ENCODE measurements at places on chromosomes 5 and 9. TPM values are rescaled to one million over a fixed set of nuclear protein-coding genes. Genes with fewer than 3 reads are reported as not detected.

RASEF gene
- not detected for total RNA-seq

BTNL3 gene
- not detected for total RNA-seq

CACNA1B gene
- total RNA-seq, result 0.15 TPM

LEAP2 gene
- 5.9 TPM for total RNA-seq

EQTN gene
- not detected for total RNA-seq

PCDHA5 gene
- total RNA-seq, result not detected

DNA sequence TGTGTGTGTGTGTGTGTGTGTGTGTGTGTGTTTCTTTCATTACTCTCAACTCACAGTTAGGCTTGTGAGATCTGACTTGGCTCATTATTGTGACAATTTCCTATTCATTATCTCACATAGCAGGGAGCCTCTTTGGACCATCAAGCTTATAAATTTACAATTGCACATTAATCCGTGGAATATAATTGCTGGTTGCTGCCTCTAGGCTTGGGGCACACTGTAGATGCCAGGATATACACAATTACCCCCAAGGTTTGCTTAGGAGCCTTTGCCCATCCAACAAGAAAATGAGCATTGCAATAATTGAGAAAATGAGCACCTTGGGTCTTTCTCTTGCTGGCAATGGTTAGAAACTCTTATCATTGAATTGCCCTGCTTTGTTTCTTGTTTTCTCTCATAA lies 161.6 kb upstream of the DMRTA1 start:
- H3K4me1 ChIP-seq, result no peaks in the 10 kb centered on the region
- no peaks in the 10 kb centered on the region for H3K36me3 ChIP-seq
- no peaks in the 10 kb centered on the region for H3K27me3 ChIP-seq
- H3K27ac ChIP-seq, result no peak overlapping the region
- no peak overlapping the region for H3K4me3 ChIP-seq

GRCh38 chr5:7456206-7456605 lies 60.3 kb downstream of the ADCY2 start:
- H3K4me3 ChIP-seq, result no peak overlapping the region
- no peak for DNase-seq
- H3K36me3 ChIP-seq, result no peaks in the 10 kb centered on the region
- no peak overlapping the region for H3K27ac ChIP-seq
- H3K27me3 ChIP-seq, result no peaks in the 10 kb centered on the region

DNA sequence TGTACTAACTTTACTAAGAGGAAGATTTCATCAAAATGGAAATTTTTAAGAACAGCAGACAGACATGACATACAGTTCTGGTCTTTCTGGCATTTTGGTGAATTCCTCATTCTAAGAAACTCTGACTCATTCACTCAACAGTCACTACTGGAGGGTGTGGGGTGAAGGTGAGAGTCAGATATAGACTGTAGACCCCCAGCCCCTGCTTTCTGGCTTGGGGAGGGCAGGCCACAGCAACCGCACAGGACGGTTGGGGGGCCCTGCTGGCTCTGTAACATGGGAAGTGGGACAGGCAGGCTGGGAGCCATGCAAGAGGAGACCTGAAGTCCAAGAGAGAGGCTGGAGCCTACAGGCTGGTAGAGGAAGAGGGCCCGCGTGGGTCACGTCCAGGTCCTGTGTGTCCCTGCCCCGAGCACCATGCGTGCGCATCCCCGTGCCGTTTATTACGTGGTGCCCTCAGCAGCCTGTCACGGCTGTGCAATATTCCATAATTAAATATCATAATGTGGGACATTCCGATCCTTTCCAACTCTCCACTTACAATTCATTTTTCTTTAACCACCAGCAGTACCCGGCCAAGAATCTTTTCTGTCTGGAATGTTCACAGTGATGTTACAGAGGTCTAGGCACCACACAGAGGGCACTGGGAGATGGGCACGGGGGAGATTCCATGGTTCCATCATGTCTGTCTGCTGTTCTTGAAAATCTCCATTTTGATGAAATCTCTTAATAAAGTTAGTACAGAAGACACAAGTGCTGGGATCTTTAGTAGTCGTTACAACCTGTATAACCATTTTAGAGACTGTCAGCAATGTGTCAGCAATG lies 75.5 kb downstream of the SEMA4D start:
- DNase-seq, result no peak
- H3K4me3 ChIP-seq, result no peak overlapping the region
- H3K27ac ChIP-seq, result no peak overlapping the region
- H3K27me3 ChIP-seq, result no peaks in the 10 kb centered on the region

DNA sequence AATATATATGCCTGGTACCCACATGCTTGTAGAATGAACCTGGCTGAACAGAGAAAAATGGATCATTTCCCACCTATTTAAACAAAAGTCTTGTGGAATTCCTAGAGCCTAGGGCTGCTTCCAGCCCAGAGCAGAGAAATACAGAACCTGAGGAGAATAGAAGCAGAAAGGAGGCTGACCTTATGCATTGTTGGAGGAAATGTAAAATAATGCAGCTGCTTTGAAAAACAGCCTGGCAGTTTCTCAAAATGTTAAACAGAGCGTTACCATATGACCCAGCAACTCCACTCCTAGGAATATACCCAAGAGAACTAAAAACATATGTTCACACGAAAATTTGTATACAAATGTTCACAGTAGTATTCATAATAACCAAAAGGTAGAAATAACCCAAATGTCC lies 15.1 kb downstream of the MAPKAP1 start:
- H3K4me1 ChIP-seq, result peaks cover 8% of the 10 kb centered on the region
- H3K27me3 ChIP-seq, result no peaks in the 10 kb centered on the region
- H3K4me3 ChIP-seq, result no peak overlapping the region
- no peak for DNase-seq

DNA sequence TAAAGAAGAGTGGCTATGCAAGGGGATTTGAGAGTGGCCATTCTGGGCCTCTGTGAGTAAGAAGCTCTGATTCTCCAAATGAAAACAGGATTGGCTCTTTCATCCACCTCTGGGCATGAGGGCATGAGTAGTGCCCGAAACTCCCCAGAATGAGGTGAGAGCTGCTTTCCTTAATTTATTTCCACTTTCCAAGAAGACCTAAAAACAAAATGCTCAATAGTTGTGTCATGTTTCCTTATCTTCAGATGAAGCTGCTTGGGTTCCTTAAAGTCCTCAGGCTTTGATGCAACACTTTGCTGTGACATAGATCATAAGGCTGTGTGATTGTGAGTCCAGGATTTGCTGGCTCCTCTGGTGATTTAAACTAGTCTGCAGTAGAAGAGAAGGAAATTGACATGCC lies 3.1 kb upstream of the ZCCHC10 start:
- no peaks in the 10 kb centered on the region for H3K27me3 ChIP-seq
- H3K4me3 ChIP-seq, result no peak overlapping the region
- DNase-seq, result no peak
- peaks cover 47% of the 10 kb centered on the region for H3K4me1 ChIP-seq
- no peaks in the 10 kb centered on the region for H3K36me3 ChIP-seq
- H3K27ac ChIP-seq, result no peak overlapping the region

GRCh38 chr5:6708814-6709213 lies 4.4 kb upstream of the TENT4A start:
- H3K4me3 ChIP-seq, result no peak overlapping the region
- H3K27ac ChIP-seq, result no peak overlapping the region
- H3K4me1 ChIP-seq, result peaks cover 9% of the 10 kb centered on the region
- no peaks in the 10 kb centered on the region for H3K27me3 ChIP-seq
- no peak for DNase-seq
- no peaks in the 10 kb centered on the region for H3K36me3 ChIP-seq

DNA sequence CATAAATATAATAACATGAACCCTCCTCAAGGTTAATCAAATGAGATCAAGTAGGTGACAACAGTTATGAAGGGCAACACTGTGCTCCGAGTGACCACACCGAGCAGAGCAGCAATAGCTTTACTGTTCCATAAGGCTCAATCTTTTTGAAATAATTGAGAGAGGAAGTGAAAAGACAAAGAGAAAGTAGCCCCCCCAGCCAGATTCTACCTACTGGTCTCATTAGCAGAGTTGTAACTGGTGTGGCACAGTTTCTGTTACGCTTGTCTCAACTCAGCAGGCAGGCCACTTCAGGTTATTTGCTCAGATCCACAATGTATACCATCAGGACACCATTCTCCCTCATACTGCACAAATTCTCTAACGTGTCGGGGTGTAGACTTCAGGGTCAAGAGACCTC lies 14.0 kb downstream of the PRUNE2 start:
- no peak for DNase-seq
- no peaks in the 10 kb centered on the region for H3K4me1 ChIP-seq
- H3K4me3 ChIP-seq, result no peak overlapping the region

GRCh38 chr5:72654231-72654630 lies 147.0 kb upstream of the ZNF366 start:
- H3K36me3 ChIP-seq, result no peaks in the 10 kb centered on the region
- no peaks in the 10 kb centered on the region for H3K4me1 ChIP-seq
- no peaks in the 10 kb centered on the region for H3K27me3 ChIP-seq
- no peak for DNase-seq

GRCh38 chr5:198516-199196 lies 7.4 kb downstream of the LRRC14B start:
- no peaks in the 10 kb centered on the region for H3K4me1 ChIP-seq
- H3K27me3 ChIP-seq, result no peaks in the 10 kb centered on the region
- H3K36me3 ChIP-seq, result peaks cover 7% of the 10 kb centered on the region

DNA sequence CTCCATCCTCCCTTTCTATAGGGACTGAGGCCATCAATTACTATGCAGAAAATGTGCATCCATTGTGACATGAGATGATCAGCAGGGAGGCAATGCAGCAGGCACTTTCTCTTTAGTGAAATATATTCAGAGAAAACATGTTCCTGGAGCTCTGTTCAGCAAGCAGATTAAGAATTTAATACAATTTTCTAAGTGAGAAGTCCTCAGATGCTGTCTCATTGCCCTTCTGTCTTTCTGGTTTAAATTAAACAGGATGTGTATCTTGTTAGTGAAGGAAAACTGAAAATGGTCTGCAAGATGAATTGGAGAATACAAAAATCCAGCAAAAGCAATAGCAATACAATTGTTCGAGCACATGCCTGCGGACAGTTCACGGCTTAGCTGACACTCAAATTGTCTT lies 445.8 kb upstream of the RIOK2 start:
- H3K27me3 ChIP-seq, result no peaks in the 10 kb centered on the region
- no peak for DNase-seq
- H3K4me1 ChIP-seq, result no peaks in the 10 kb centered on the region
- H3K27ac ChIP-seq, result no peak overlapping the region
- no peak overlapping the region for H3K4me3 ChIP-seq

DNA sequence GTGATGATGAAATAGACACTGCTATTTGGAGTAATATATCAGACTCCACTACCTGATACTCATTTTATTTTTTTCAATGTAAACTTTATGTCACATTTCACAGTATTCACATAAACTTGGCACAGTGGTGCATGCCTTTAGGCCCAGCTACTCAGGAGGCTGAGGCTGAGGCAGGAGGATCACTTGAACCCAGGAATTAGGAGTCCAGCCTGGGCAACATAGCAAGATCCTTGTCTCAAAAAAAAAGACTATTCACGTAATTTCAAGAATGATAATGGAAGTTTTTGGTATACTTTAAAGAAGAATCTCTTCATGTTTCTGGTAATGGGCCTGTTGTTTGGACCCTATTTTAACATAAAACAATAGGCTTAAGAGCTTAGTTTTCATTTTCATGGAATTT lies 47.4 kb downstream of the SLC25A51 start:
- H3K36me3 ChIP-seq, result peaks cover 34% of the 10 kb centered on the region
- H3K4me1 ChIP-seq, result no peaks in the 10 kb centered on the region
- DNase-seq, result no peak

GRCh38 chr9:37295796-37296195 lies 126.7 kb upstream of the GRHPR start:
- H3K36me3 ChIP-seq, result no peaks in the 10 kb centered on the region
- peaks cover 83% of the 10 kb centered on the region for H3K4me1 ChIP-seq
- no peak overlapping the region for H3K4me3 ChIP-seq
- no peak for DNase-seq
- H3K27me3 ChIP-seq, result no peaks in the 10 kb centered on the region

DNA sequence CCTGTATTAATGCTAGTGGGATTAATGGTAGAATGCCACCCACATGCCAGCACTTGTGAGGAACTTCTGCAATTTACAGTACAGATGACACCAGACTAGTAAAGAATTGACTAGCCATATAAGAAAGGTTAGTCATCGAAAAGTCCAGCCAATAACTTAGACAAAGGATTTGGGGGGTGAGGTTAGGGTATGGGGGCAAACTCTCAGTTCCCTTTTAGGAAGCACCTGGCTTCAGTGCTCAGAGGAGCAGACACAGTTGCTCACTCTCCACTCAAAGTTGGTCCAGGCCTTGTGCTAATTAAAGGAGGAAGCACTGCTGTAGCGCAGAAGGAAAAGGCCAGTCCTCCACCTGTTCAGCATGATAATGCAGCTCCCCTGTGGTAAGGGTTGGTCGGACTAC lies 25.2 kb downstream of the TGFBR1 start:
- peak; percentile 82 for DNase-seq
- H3K27me3 ChIP-seq, result no peaks in the 10 kb centered on the region
- no peak overlapping the region for H3K4me3 ChIP-seq
- H3K36me3 ChIP-seq, result no peaks in the 10 kb centered on the region

DNA sequence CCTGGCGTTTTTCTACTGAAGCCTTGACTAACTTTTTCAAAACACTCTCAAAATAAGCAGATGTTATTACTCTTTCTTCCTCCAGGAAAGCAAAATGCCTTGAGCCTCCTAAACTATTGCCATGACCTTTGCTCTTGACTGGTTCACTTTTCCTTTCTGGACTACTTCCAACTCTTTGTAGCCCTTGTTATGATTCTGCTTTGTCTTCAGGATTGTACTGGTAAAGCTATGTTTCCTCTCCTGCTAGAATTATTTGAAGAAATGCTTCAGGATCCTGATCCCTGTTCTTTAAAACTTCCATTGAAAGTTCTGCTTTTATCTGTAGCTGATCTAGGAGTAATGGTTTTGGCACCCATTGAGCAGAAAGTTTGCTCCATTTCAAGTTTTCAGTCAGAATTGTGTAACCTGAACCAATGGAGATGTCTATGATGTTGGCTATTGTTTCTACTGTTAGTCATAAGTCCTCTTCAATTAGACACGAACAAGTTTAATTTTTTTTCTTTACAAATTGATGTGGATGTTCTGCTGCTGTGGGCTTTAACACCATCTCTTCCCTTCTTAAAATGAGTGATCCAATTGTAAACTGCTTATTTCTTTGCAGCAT lies 1356.4 kb downstream of the EFNA5 start:
- DNase-seq, result no peak
- no peaks in the 10 kb centered on the region for H3K4me1 ChIP-seq
- H3K4me3 ChIP-seq, result no peak overlapping the region
- no peaks in the 10 kb centered on the region for H3K27me3 ChIP-seq
- no peaks in the 10 kb centered on the region for H3K36me3 ChIP-seq

GRCh38 chr5:36683821-36684434 lies 77.5 kb downstream of the SLC1A3 start:
- no peaks in the 10 kb centered on the region for H3K27me3 ChIP-seq
- no peak overlapping the region for H3K27ac ChIP-seq
- no peak for DNase-seq
- H3K4me1 ChIP-seq, result peaks cover under 1% of the 10 kb centered on the region
- no peaks in the 10 kb centered on the region for H3K36me3 ChIP-seq
- H3K4me3 ChIP-seq, result no peak overlapping the region

DNA sequence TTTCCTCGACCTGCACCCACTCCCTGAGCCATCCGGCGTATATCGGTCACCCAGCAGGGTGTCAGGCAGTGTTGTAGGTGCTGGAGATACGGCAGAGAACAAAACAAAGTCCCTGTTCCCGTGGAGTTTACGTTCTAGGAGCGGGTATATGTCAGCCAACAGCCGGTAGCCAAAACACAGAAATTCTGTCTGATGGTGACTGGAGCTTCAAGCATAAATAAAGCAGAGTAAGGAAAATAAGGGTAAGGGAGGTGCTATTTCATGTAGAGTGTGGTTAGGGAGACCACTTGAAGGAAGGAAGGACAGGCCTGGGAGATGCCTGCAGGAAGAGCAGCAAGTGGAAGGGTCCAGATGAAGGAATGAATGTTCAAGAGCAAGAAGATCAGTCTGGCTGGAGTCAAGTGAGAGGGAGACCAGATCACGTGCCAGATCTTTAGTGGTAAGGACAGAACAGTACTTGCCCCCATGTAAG lies 783 bp upstream of the ZFR start:
- peak; percentile 25 for DNase-seq
- H3K4me1 ChIP-seq, result peaks cover 36% of the 10 kb centered on the region
- no peaks in the 10 kb centered on the region for H3K36me3 ChIP-seq

All from B cell (primary cell).